ENCODE measurements at places on chromosomes 2 and 18.

GRCh38 chr2:178718283-178718682 is 88.9 kb downstream of the TTN start:
- no peak for ATAC-seq

GRCh38 chr18:78770139-78770822 is 209.3 kb upstream of the SALL3 start:
- ATAC-seq, result no peak

GRCh38 chr2:216405588-216405987 is 6.7 kb upstream of the SMARCAL1 start:
- no peak for ATAC-seq

DNA sequence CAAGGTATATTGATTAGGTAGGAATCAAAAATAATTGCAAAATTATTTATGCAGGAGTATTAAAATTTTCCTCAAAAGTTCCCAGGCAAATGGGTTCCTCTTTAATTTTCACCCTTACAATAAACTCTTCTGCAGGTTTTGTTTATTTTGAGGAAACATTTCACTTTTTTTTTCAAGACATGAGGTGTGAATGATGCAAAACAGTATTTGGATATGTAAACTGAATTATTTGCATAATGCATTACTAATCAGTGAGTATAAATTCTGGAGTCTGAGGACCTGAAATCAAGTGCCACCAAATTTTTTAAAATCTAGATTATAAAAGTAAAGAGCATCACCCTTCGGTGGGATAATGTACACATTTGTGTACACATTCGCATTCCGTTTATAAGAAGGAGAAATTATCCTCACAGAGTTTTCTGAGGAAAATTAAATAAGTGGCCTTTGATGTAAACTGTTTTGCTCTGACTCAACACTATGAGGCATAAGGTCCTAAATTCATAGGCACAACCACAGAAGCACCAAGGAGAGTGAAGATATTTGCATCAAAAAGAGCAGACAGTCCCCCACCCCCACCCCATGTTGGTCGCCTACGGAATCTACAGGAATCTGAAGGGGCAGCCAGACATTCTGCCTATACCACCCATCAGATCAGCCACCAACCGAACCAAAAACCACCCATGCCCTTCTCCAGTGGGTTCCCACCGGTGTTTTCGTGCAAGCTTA is 33.1 kb downstream of the BCL11A start:
- ATAC-seq, result no peak

GRCh38 chr2:115763601-115764000 is 1321.2 kb downstream of the DPP10 start:
- ATAC-seq, result no peak
